Suprapubic skin (tissue), 4 donors: ENCODE measurements at places on chromosomes 4 and X.

- no peak overlapping the region for H3K4me3 ChIP-seq
- DNase-seq: no peak
- H3K4me1 ChIP-seq: no peaks in the 10 kb centered on the region
- H3K27me3 ChIP-seq: no peaks in the 10 kb centered on the region
- H3K36me3 ChIP-seq: no peaks in the 10 kb centered on the region
These were observed 83.1 kb upstream of the GYPA start for GRCh38 chr4:144223661-144224060.

GRCh38 chr4:16386711-16387320 is 160.5 kb upstream of the TAPT1 start:
- no peak overlapping the region for H3K4me3 ChIP-seq
- no peak overlapping the region for H3K27ac ChIP-seq
- no peaks in the 10 kb centered on the region for H3K36me3 ChIP-seq

- H3K4me3 ChIP-seq: no peak overlapping the region
- H3K27ac ChIP-seq: no peak overlapping the region
- no peaks in the 10 kb centered on the region for H3K36me3 ChIP-seq
- peak; percentile 41 for DNase-seq
- H3K4me1 ChIP-seq: no peaks in the 10 kb centered on the region
These were observed 35.5 kb upstream of the HMX1 start for GRCh38 chr4:8906991-8907595.

DNA sequence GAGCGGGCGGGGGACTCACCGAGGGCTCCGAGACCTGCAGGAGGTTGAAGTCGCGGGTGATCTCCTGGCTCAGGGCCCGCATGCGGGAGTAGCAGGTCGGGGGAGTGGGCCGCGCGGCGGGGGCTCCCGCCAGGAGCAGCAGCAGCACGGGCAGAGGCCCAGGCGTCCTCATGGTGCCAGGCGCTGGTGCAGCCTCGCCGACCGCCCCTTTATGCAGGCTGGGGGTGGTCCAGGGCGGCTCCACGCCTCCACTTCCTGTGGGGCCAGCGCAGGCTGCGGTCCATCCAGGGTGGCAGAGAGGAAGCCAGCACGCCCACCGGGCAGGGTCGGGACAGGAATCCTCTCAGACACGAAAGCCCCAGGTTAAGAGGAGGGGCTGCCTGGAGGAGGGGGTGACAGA is at the start of gene CYTL1:
Gene CYTL1 (minus strand): TSS at position 185 of the 400 bp plus-strand sequence. CDS start 13 bp downstream, at position 172.
- peak within 1 kb of the TSS; percentile 18 for H3K4me3 ChIP-seq
- no peak for DNase-seq
- H3K27me3 ChIP-seq: peaks cover 28% of the 10 kb centered on the region
- H3K27ac ChIP-seq: no peak within 1 kb of the TSS

GRCh38 chrX:66045894-66046293 is 6.0 kb upstream of the VSIG4 start:
- no peaks in the 10 kb centered on the region for H3K4me1 ChIP-seq
- H3K27ac ChIP-seq: no peak overlapping the region
- no peaks in the 10 kb centered on the region for H3K27me3 ChIP-seq
- H3K4me3 ChIP-seq: no peak overlapping the region
- no peaks in the 10 kb centered on the region for H3K36me3 ChIP-seq
- DNase-seq: no peak

DNA sequence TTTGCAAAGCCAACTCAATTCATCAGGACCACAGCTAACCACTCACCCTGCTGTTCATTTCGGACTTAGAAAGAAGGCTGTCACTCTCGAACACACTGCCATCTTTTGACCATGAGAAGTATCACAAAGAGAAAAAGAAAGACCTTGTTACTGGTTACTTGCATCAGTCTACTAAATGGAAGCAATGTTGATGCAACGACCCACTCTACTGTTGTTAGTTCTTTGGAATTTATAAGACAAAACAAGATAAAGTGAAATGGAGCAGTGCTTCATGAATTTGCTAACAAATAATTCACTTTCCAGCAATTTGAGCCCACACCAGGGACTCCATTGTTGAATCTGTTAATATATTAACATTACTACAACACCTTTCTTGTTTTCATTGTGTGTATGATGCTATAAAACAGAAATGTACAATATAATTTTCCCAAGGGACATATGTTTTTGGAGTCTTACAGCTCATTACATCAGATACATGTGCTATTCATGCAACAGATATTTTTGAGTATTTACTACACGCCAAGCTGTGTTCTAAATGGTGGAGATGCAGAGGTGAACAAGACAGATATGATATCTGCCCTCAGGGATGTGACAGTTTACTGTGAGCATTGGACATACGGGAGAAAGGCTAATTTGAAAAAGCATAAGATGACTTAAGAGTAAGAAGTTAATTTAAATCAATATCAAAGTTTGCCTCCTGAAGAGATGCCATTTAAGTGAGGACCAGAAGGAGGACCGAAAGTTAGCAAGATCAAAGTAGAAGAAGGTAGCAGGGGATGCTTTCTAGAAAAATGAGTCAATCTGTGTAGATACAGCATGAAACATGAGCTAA is 87.2 kb downstream of the AREG start:
- H3K27ac ChIP-seq: no peak overlapping the region
- no peak for DNase-seq
- H3K27me3 ChIP-seq: no peaks in the 10 kb centered on the region

DNA sequence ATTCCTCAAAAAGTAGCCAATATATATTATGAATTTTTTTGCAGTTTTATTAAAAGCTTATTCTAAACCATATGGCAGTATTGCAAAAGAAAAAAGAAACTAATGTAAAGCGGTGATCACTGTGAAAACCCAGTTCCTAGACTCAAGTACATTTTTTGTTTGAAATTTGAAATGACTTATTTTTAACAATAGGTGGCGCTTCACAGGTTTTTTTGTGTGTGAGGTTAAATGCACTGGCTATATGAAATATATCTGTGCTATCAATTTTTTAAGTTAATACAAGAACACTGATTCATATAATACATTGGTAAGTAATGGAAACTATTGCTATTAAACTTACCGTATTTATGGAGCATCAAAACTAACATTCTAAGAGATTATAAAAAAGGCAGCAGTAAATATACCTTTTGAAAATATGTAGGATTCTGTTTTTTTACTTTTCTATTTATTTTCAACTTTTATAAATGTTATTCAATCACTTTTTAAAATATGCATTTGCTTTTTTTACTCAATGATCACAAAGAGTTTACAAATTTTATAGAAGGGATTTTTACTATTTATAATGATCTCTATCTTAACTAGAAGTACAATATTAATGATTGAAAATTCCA is 5.6 kb upstream of the SPRY1 start:
- H3K27ac ChIP-seq: no peak overlapping the region
- H3K36me3 ChIP-seq: no peaks in the 10 kb centered on the region
- H3K4me3 ChIP-seq: no peak overlapping the region
- DNase-seq: no peak
- peaks cover 12% of the 10 kb centered on the region for H3K4me1 ChIP-seq
- H3K27me3 ChIP-seq: no peaks in the 10 kb centered on the region

DNA sequence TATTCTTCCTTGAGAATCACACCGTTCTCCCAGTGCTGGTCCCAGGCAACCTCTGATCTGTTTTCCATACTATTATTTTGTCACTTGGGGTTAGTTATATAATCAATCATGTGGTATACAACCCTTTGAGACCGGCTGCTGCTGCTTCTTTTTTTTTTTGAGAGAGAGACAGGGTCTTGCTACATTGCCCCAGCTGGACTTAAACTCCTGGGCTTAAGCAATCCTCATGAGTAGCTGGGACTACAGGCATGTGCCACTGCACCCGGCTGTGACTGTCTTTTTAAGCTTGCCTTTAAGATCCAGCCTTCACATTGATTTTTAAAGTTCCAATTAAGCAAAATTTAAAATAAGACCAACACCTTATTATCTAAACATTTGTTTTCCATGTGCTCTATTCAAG is 86.7 kb upstream of the EXOC1L start:
- no peak overlapping the region for H3K27ac ChIP-seq
- H3K4me3 ChIP-seq: no peak overlapping the region
- H3K27me3 ChIP-seq: peaks cover 3% of the 10 kb centered on the region
- no peak for DNase-seq

DNA sequence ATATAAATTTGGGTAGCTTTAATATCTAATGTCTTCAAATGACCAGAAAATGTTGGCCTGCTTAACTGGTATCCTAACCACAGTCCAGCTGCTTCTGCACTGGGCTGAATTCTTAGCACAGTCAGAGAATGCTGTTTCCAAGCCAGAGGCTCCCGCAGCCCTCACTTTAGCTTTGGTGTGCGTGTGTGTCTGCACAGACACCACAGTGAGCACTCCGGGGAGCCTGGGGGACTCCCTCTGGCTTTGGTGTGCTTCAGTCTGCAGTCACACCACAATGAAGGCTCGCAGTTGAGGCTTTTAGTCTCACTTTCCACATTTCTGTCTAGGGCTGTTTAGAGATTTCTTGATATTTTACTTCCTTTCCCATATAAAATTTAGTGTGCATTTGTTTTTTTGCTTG is 53.6 kb downstream of the APOO start:
- no peaks in the 10 kb centered on the region for H3K36me3 ChIP-seq
- H3K4me1 ChIP-seq: no peaks in the 10 kb centered on the region
- DNase-seq: no peak

- no peaks in the 10 kb centered on the region for H3K27me3 ChIP-seq
- H3K36me3 ChIP-seq: no peaks in the 10 kb centered on the region
- no peaks in the 10 kb centered on the region for H3K4me1 ChIP-seq
- H3K27ac ChIP-seq: no peak overlapping the region
- DNase-seq: no peak
These were observed 208.5 kb upstream of the RPL34 start for GRCh38 chr4:108411836-108412235.

DNA sequence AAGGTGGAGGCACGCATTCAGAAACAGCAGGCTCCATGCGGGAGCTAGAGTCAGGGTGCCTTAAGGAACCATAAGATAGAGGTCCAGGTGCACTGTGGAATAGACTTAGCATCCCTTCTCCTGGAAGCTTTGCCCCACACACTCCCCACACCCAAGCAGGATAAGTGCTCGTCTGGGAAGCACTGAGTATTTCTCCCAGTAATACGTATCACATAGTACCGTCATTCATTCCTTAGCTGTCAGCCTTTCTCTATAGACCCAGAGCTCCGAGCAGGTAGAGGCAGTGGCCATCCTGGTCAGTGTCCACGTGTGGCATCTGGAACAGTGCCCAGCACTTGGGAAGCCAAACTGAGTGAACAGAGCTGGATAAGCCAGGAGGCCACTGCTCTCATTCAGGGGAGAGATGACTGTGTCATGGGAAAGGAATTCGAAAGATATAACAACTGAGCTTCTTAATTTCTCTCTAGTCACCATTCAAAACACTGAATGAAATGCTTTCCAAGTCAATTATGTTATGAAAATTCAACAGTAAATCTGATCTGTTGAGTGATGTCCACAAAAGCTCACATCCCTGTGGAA is 9.9 kb downstream of the APBB2 start:
- H3K4me3 ChIP-seq: no peak overlapping the region
- peak overlapping the region; percentile 23 for H3K27ac ChIP-seq
- no peaks in the 10 kb centered on the region for H3K36me3 ChIP-seq
- no peak for DNase-seq
- H3K4me1 ChIP-seq: peaks cover 39% of the 10 kb centered on the region

- no peak overlapping the region for H3K4me3 ChIP-seq
- no peak for DNase-seq
- no peaks in the 10 kb centered on the region for H3K27me3 ChIP-seq
- H3K4me1 ChIP-seq: no peaks in the 10 kb centered on the region
- no peaks in the 10 kb centered on the region for H3K36me3 ChIP-seq
These were observed 8.2 kb downstream of the NAA11 start for GRCh38 chr4:79317711-79318110.

GRCh38 chr4:25783126-25783525 is 79.7 kb downstream of the SEL1L3 start:
- H3K4me1 ChIP-seq: no peaks in the 10 kb centered on the region
- no peaks in the 10 kb centered on the region for H3K27me3 ChIP-seq
- no peak overlapping the region for H3K27ac ChIP-seq
- H3K4me3 ChIP-seq: no peak overlapping the region
- DNase-seq: no peak

GRCh38 chr4:40506066-40506465 is 123.6 kb downstream of the RBM47 start:
- no peaks in the 10 kb centered on the region for H3K27me3 ChIP-seq
- DNase-seq: no peak
- H3K4me3 ChIP-seq: no peak overlapping the region
- H3K27ac ChIP-seq: no peak overlapping the region
- no peaks in the 10 kb centered on the region for H3K36me3 ChIP-seq
- H3K4me1 ChIP-seq: no peaks in the 10 kb centered on the region

- H3K4me3 ChIP-seq: no peak overlapping the region
- no peaks in the 10 kb centered on the region for H3K36me3 ChIP-seq
- H3K4me1 ChIP-seq: no peaks in the 10 kb centered on the region
- H3K27me3 ChIP-seq: no peaks in the 10 kb centered on the region
- no peak overlapping the region for H3K27ac ChIP-seq
These were observed 46.9 kb upstream of the SMARCAD1 start for GRCh38 chr4:94160774-94161173.

DNA sequence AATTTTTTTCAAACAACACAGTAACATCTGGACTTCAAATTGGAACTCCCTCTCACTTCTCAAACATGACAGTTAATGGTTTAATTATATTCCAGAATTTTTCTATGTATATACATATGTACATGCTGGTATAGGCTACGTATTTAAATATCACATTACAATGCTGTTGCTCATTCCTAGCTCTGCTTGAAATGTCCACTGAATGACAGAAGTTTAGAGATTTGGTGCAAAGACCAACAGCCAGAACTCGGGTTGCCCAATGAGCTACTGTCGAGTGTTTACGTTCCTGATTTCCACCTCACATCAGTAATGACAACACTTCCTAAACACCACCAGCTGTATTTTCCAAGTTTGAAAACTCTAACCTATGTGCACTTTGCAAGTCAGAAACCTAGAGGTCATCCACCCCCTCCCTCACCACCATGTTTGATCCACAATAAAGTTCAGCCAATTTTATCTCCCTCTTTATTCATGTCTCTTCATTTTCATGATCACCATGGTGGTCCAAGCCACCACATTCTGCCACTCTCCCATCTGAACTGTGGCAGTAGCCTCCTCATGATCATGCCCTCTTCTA is 49.3 kb upstream of the RPL34 start:
- H3K27ac ChIP-seq: no peak overlapping the region
- no peaks in the 10 kb centered on the region for H3K27me3 ChIP-seq
- H3K4me1 ChIP-seq: no peaks in the 10 kb centered on the region
- H3K4me3 ChIP-seq: no peak overlapping the region
- H3K36me3 ChIP-seq: no peaks in the 10 kb centered on the region

- H3K27ac ChIP-seq: no peak overlapping the region
- no peaks in the 10 kb centered on the region for H3K36me3 ChIP-seq
- no peak overlapping the region for H3K4me3 ChIP-seq
- no peak for DNase-seq
- H3K4me1 ChIP-seq: no peaks in the 10 kb centered on the region
- no peaks in the 10 kb centered on the region for H3K27me3 ChIP-seq
These were observed 184.7 kb upstream of the FRMPD4 start for GRCh38 chrX:11953615-11954014.

DNA sequence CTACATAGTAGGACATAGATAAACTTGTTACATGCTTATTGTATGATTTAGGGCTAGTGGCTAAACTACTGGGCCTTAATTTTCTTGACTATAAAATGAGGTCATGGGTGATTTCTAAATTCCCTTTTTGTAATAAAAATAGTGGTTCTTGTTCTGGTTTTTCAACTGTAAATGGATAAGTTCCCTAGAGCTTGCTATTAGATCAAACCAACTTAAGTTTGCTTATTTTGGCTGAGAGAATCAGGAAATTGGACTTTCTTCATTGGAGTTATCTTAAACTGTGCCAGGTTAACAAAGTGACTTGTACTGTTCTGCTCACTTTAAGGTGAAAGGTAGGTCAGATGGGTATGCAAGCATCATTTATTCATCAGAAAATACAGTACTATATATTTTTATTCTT is 78.3 kb downstream of the PDLIM5 start:
- no peak overlapping the region for H3K27ac ChIP-seq
- peaks cover 28% of the 10 kb centered on the region for H3K4me1 ChIP-seq
- no peaks in the 10 kb centered on the region for H3K27me3 ChIP-seq
- peaks cover 3% of the 10 kb centered on the region for H3K36me3 ChIP-seq
